HS-27A (cell line): ENCODE measurements at places on chromosomes 16 and 17.

DNA sequence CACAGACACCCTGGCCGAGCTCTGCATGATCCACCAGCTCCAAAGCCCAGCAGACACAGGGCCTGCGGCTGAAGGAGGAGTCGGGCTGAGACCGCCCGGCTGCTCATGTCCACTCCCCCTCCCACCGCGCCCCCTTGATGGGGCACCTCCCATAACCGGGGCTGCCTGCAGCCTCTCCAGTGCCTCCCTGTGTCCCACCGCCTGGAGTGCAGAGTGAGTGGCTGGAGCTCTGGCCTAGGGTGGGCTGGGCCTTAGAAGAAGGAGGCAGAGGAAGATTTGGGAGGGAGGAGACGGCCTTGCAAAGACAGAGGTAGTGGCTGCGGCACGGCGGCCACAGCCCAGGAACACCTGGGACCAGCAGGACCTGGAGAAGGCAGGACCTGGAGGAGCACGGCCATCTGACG lies 4.0 kb downstream of the CBFA2T3 start:
- no peak for DNase-seq

DNA sequence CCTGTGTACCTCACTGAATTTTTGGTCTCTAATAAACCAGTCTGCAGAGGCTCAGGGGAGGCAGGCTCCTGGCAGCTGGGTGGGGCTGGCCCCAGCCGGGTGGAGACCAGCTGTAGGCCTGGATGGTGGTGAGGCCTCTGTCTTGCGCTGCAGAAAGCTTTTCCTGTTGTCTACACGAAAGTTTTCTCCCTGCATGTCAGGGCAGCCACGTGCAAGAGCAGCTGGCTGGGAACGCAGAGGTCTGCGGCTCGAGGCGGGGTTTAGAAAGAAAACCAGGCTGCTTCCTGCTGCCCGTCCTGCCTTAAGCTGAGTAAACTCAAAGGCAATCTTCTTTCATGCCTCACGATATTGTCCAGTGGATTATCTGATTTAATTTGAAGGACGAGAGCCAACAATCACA lies 2.4 kb downstream of the SERPINF1 start:
- no peak for DNase-seq

GRCh38 chr17:57832314-57833178 lies 17.3 kb downstream of the MRPS23 start:
- DNase-seq = no peak

DNA sequence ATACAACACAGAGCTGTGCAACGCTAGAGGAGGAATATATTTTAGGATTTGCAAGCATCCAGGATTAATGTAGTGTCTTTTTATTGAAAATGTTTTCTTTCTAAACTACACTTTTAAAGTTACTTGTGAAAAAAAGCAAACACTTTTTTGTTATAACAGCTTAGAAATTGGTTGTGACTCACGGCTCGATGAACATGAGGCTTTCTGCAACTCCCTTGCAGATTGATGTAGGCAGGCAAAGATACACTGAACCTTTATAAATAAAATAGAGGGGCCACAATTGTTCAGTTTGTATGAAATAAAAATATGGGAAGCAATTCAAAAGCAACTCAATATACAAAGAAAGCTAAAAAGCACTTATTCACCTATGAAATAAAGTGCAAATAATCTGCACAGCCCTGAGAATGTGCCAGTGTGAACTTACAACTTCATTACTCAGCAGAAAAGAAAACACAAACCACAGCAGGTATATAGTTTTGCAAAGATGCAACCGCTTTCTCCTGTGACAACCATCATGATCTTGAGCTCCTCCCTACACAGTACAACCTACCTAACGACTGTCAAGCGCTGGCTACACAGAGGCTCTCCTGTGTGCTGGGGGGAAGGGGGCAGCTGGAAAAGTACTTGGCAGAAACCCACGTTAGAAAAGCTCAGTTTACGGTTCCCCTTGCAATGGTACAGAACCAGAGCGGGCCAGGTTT lies 948 bp downstream of the LUC7L start:
- no peak for DNase-seq

DNA sequence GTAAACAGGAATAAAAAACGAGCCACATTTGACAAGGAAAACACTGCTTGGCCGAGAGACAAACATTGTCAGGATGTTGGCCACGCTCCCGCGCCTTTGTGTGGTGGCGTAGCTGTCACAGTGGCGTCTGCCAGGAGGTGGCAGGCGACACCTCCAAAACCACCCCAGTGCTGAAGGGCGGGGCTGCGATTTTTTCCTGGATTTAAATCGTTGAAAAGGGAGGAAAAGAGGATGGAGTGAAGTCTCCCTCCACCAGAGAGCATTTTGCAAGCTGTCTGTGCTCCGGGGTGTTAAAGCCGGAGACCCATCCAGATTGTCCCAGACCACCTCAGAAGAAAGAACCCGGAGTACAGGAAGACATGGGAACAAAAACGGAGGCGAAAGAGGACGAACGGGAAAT lies 12.7 kb downstream of the MRM3 start:
- DNase-seq = no peak

- no peak for DNase-seq
Observed at GRCh38 chr17:76268015-76268749, 3.0 kb downstream of the UBALD2 start.

GRCh38 chr16:73921295-73921694 lies 375.3 kb upstream of the PSMD7 start:
- no peak for DNase-seq

GRCh38 chr16:79997257-79997656 lies 396.7 kb upstream of the MAF start:
- DNase-seq = no peak

DNA sequence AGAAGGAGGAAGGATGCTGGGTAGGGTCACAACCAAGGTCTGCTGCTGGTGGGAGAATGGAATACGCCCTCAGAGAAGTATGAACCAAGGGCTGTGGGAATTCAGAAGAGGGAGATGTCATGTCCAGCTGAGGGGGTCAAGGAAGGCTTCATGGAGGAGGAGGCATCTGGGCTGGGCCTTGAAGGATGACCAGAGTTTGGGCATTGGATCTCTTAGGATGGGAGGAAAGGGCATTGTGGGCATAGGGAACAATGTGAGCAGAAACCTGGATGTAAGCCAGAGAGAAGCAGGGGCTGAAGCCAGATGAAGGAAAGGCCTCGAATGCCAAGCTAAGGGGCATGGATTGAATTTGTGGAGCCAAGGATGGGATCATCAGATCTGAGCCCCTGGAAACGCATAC lies 49.2 kb upstream of the MAP3K14 start:
- no peak for DNase-seq

GRCh38 chr17:39568702-39569101 lies 39.0 kb downstream of the NEUROD2 start:
- no peak for DNase-seq

DNA sequence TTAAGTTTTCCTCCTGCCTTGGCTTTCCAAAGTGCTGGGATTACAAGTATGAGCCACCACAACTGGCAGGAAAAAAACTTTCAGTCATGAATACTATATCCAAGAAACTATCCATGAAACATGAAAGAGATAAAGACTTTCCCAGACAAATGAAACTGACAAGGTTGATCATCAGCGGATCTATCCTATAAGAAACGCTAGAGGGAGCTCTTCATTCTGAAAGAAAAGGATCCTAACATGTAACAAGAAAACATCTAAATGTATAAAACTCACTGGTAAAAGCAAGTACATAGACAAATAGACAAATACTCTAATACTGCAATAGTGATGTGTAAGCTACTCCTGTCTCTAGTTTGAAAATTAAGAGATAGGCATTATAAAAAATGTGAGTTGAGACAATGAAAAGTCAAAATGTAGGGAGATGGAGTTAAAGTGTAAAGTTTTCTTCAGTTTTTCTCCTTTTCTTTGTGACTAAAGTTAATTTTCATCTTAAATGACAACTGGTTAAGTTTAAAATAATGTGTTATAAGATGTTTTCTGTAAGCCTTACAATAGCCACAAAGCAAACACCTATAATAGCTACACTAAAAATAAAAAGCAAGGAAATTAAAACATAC lies 79.6 kb upstream of the TEKT1 start:
- no peak for DNase-seq

DNA sequence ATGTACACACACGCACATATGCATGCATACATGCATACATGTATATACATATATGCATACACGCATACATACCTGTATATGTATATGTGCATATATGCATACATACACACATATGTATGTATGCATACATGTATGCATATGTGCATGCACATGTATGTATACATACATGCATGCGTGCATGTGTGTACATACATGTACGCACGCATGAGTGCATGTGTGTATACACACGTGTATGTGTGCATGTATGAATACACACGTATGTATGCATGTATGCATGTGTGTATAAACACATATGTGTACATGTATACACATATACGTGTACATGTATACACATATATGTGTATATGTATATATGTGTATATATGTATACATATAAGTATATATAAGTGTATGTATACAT lies 28.5 kb upstream of the DLX3 start:
- DNase-seq = no peak
